ENCODE measurements at places on chromosomes 4 and X.

- DNase-seq = no peak
Observed at GRCh38 chr4:30920043-30920442, 199.9 kb downstream of the PCDH7 start.

DNA sequence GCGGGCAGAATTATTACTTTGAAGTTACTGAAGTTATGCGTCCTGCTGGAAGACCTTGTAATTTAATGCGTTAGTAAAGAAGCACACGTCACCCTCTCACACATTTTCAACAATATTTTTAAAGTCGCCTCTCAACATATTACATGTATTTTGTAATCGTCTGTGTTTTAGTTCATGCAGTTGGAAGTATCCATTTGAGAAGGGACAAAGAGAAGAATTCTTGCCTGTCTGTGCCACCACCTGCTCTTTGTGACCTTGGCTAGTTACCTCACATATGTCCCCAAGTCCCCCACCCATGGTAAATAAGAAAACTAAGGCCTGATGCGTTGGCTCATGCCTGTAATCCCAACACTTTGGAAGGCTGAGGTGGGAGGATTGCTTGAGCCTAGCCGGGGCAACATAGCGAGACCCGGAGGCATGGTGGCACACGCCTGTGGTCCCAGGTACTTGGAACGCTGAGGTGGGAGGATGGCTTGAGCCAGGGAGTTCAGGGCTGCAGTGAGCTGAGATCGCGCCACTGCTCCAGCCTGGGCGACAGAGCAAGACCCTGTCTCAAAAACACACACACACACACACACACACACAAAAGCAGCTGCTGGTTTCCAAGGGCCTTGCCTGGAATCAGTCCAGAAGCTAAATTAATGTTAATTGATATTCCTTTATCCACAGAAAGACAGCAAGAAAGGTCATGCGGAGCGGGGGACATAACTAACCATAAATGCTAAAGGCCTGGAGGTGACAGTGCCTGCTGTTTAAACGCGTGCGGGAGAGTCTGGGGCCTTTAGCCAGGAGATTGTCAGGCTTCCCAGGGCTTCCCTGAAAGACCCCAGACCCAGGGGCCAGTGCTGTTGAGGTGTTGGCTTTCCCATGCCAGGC is 811 bp downstream of the TMEM187 start:
- no peak for DNase-seq

GRCh38 chr4:128350449-128351045 is 62.9 kb upstream of the PGRMC2 start:
- DNase-seq = no peak

- no peak for DNase-seq
Observed at GRCh38 chr4:140163029-140163810, 9.2 kb upstream of the MAML3 start.

- no peak for DNase-seq
Observed at GRCh38 chr4:48799157-48799556, 19.1 kb upstream of the FRYL start.

GRCh38 chrX:40086569-40087335 is 11.0 kb downstream of the BCOR start:
- no peak for DNase-seq

- DNase-seq = no peak
Observed at GRCh38 chr4:6109842-6110560, 90.3 kb downstream of the JAKMIP1 start.

DNA sequence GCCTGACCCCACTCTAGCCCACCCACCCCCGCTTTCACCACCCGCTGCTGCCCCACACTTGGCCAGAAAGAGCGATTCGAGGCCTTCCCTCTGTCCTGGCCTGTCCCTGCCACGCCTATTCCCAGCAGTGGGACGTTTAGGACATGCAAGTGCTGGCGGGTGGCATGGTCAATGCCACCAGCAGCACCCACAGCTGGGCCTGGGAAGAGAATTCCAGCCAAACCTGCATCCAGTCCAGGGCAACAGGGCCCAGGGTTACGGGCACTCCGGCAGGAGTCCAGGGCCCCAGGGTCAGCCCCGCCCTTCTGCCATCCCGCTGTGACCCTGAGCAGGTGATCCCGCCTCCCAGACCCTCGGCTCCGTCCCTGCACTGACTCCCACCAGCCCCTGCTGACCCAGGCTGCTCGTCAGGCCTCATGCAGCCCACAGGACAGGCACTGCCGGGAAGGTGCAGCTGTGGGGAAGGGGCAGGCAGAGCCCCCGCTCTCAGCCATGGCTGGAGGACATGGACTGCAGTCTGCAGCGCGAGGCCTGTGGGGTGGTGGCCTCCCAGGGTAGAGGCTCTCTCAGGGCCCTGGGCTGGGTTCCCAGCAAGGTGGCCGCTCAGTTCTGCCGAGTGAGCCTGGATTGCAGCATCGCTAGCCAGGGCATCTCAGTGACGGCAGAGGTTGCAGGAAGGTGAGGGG is 6.8 kb upstream of the HTRA3 start:
- DNase-seq = no peak

GRCh38 chrX:42399632-42400024 is 378.3 kb downstream of the PPP1R2C start:
- DNase-seq = no peak

DNA sequence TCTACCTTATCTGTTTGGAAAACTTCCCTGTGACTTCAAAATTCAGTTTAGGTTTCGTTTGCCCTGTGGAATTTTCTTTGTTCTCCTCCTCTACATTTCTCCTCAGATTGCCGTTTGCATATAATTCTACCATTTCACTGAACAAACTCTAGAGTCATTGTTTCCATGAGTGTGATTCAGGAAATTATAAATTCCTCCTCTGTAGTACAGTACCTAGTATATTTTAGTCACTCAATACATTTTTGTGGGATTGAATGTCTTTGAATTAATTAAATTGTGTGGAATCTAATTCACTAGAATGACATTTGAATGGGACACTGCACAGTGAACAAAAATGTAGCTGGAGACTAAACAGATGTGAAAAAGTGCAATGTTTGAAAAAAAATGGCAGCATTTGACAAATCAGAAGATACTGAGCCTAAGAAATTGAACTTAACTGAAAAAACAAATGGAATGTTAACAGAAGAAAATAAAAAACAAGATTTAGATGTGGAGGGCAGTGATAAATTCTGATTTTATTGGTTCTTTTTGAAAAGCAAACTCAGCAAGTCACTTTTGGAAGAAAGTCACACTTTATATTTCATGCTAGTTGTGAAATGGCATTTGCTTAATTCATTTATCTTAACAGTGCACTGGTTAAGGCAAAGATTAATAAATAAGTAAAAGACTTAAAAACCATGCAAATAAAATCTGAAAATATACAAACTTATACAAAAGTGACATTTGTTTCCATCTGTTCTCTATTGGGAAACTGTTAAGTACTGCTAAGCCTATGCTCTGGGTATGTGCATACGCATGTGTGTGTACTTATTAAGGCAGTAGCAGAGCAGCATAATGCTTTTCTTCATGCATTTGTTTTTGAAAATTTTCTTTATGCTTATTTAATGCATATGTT is 512.3 kb downstream of the FAT4 start:
- no peak for DNase-seq

GRCh38 chr4:48813964-48814363 is 16.9 kb upstream of the OCIAD1 start:
- no peak for DNase-seq

GRCh38 chrX:24574743-24575142 is 72.4 kb downstream of the PCYT1B start:
- DNase-seq = no peak

GRCh38 chrX:134713618-134714107 is 55.4 kb upstream of the PLAC1 start:
- DNase-seq = no peak

GRCh38 chr4:107654694-107655093 is 65.3 kb downstream of the PAPSS1 start:
- DNase-seq = no peak

DNA sequence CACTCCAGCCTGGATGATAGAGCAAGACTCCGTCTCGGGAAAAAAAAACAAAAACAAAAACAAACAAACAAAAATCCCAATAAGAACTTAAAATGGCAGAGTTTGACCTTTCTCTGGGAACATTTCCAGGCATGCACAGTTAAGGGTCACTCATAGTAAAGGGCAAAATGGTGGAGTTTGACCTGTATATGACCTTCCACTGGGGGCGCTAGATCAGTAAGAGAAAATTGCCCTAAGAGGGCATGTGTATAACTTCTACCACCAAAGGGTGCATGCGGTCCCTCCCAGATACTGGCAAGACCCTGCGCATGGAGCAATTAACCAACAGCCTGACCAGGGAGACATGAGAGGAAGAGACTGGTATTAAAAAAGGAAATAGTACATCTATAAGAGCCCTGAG is 177.2 kb downstream of the MOSPD2 start:
- DNase-seq = no peak

GRCh38 chrX:38060331-38060878 is 54.1 kb downstream of the SYTL5 start:
- DNase-seq = no peak

Measured in stimulated activated CD4-positive, alpha-beta T cell treated with anti-CD3 and anti-CD28 coated beads, TNF-alpha, amount 100 ng/mL, for 1 hour (primary cell).